ENCODE measurements at places on chromosomes 16 and 17.

DNA sequence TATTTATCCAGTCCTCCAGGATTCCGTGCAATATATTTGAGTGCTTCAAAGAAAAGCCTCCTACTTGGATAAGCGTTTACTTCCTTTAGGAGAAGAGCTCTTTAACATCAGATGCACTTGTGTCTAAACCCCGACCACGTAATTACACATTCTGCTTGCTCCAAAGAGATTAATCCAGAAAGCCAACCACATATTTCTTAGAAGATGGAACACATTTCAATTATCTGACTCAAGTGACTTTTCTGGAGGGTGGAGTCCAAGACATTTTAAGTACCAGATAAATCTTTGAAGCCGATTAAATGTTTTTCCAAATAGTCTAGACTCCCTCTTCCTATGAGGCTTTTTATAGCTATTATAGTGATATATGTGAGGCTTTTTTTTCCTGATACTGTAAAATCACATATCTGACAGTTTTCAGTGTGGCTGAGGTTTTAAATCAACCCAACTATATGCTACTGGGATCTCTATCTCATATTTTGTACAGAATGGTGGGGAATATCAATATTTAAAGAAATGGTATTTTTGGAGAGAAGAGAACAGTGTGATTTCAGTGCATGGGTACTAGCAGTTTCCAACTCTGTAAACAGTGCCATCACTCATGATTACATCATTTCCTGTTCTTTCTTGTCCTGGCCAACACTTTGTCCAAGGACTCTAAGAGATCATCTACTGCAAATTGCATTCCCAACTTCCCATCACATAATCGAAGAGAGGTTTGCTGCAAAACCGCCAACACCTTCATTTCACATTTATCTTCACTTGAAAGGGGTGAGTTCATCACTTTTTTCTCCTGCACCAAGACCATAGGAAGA lies 192.4 kb upstream of the HSBP1 start:
- DNase-seq: no peak

GRCh38 chr16:813204-813915 lies 12.8 kb upstream of the GNG13 start:
- peak; percentile 35 for DNase-seq

GRCh38 chr16:14486520-14487303 lies 143.3 kb downstream of the PARN start:
- peak; percentile 86 for DNase-seq

GRCh38 chr17:32878211-32878610 lies 1.3 kb upstream of the MYO1D start:
- DNase-seq: no peak

DNA sequence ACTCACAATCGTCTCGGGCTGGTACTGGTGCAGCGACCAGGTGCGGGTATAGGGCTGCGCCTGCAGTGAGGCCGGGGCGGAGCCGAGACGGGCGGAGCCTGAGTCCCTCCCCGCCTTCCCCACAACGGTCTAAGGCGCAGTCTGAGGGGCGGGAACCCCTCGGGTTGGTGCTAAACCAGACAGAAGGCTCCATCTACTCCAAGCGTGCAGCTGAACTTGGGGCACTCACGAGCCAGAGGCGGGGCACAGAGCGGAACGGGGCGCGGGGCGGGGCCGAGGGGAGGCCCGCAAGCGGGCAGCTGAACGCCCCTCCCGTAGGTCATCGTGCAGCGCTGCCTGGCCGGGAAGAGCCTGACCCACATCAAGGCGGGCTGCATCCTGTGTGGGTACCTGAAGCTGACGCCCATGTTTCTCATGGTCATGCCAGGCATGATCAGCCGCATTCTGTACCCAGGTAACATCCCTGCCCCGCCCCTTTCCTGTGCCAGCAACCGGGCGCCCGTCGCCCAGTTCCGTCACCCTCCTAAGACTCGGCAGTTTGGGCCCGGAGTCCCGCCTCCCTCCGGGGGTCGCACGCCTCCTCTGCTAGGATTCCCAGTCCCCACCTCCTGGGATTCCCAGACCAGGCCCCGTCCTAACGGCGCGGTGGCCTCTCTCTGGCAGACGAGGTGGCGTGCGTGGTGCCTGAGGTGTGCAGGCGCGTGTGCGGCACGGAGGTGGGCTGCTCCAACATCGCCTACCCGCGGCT lies 5.0 kb downstream of the SLC5A2 start:
- DNase-seq: no peak

DNA sequence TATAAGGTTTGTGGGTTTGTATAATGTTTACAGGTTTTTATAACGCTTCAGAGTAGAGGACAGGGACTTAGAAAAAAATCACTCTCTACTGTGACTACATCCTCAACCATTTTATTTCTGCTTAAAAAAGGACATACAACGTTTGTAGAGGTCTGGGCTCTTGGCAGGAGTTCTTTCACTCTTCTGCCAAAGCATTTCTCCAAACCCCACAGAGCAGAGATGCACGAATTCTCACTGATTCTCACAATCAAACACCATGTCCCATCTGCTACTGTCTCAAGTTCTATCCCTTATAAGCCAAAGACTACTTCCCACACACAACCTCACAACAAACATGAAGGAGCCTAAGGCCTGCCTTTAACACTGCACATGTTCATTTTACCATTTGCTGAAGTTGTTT lies 7.0 kb upstream of the ANKFY1 start:
- DNase-seq: no peak

- DNase-seq: no peak
These were observed 753.2 kb upstream of the EEF2KMT start for GRCh38 chr16:5850632-5851392.

- no peak for DNase-seq
These were observed 462.6 kb upstream of the MAF start for GRCh38 chr16:80063031-80063712.

- no peak for DNase-seq
These were observed 62.6 kb downstream of the TUBD1 start for GRCh38 chr17:59830007-59830630.

GRCh38 chr16:3292604-3293003 lies 9.3 kb downstream of the ZNF263 start:
- no peak for DNase-seq
